ENCODE measurements at places on chromosomes 1 and 21.

GRCh38 chr1:84078108-84078841 is 65.8 kb upstream of the PRKACB start:
- H3K4me3 ChIP-seq, result peak overlapping the region; percentile 80
- peaks cover 2% of the 10 kb centered on the region for H3K4me1 ChIP-seq
- DNase-seq, result peak; percentile 23
- peak overlapping the region; percentile 89 for H3K27ac ChIP-seq
- H3K36me3 ChIP-seq, result no peaks in the 10 kb centered on the region
- no peaks in the 10 kb centered on the region for H3K27me3 ChIP-seq

GRCh38 chr1:15080328-15081007 is 73.1 kb upstream of the TMEM51 start:
- no peak for DNase-seq
- no peak overlapping the region for H3K27ac ChIP-seq
- no peaks in the 10 kb centered on the region for H3K27me3 ChIP-seq
- H3K4me3 ChIP-seq, result no peak overlapping the region

GRCh38 chr1:35452106-35452774 is 105.0 kb downstream of the KIAA0319L start:
- no peak overlapping the region for H3K27ac ChIP-seq
- H3K36me3 ChIP-seq, result peaks cover 86% of the 10 kb centered on the region
- H3K4me3 ChIP-seq, result no peak overlapping the region

GRCh38 chr21:44418108-44418875 is 37.0 kb upstream of the LRRC3 start:
- H3K27ac ChIP-seq, result no peak overlapping the region
- no peak overlapping the region for H3K4me3 ChIP-seq
- H3K4me1 ChIP-seq, result no peaks in the 10 kb centered on the region

DNA sequence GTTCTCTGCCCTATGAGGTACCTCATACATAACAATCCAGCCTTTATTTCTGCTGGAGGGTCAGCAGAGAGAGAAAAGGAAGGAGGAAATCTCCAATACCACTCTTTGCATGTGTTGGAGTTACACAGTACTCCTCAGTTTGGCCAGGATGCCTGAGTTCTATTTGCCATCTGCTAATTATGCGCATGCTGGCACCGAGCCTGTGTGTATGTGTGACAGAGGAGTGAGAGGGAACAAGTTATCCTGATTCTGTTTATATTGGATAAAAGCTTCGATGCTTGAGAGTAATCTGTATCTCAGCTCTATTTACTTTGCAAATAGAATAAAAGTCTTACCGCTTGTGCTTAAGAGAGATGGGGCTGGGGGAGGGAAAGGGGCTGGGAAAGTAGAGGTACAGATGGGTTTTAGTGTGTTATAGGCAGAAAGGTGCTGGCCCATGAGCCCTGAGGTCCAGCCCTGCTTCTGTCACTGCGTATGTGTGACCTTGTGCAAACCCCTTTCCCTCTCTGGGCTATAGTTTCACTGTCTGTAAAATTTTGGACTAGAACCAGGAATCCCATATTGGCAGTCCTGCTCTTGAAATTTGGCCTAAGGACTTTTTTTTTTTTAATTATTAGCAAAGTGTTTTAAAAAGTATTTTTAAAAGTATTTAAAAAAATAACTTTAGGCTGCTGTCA is 54.5 kb upstream of the PLXNA2 start:
- no peaks in the 10 kb centered on the region for H3K36me3 ChIP-seq
- H3K4me1 ChIP-seq, result no peaks in the 10 kb centered on the region
- H3K27me3 ChIP-seq, result peaks cover 23% of the 10 kb centered on the region
- no peak for DNase-seq

DNA sequence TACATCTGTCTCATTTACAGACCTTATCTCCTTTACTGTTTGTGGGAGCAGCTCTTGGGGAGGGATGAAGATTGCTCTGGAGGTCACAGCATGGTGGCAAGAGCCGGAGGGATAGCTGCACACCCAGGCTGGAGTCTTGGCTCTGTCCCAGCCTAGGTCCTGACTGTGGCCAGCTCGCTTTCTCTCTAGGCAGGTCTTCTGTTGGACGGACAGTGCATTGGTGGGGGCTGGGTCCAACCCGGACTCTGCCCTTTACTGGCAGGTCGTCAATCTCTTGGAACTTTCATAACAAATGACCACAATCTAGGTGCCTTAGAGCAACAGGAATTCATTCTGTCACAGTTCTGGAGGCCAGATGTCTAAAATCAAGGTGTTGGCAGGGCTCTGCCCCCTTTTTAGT is 319.8 kb upstream of the C1orf174 start:
- H3K27ac ChIP-seq, result no peak overlapping the region
- H3K4me1 ChIP-seq, result no peaks in the 10 kb centered on the region
- H3K4me3 ChIP-seq, result no peak overlapping the region
- no peaks in the 10 kb centered on the region for H3K27me3 ChIP-seq

DNA sequence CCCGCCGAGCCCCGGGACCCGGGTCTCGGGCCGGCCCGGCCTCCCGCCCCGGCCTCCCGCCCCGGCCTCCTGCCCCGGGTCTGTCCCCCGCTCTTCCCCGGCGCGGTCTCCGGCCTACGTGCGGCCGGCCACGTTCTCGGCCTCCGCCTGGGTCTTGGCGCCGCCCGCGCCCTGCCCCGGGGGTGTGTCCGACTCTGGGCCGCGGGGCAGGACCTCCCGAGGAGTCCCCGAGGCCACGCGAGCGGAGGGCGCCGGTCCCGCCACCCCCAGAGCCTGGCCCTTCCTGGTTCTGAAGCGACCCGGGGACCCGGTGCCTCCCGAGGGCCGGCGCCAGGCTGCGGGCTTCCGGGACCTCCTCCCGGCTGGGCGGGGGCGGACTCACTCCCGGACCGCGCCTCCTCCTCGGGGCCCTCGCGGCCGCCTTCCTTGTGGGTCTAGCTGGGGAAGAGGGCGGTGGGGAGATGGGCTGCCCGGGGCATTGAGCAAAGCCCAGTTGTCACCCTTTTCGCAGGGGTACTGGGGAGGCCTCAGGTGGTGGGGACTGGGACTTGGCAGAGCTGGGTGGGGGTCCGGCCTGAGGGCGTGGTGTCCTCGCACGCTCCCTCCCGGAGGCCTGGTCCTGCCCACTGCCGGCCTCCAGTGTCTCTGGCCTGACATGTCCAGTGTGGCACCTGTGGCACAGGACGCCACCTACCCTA is 558 bp downstream of the PFKL start:
- peak overlapping the region; percentile 75 for H3K4me3 ChIP-seq
- no peaks in the 10 kb centered on the region for H3K36me3 ChIP-seq
- H3K4me1 ChIP-seq, result peaks cover 45% of the 10 kb centered on the region
- no peaks in the 10 kb centered on the region for H3K27me3 ChIP-seq
- DNase-seq, result peak; percentile 83

DNA sequence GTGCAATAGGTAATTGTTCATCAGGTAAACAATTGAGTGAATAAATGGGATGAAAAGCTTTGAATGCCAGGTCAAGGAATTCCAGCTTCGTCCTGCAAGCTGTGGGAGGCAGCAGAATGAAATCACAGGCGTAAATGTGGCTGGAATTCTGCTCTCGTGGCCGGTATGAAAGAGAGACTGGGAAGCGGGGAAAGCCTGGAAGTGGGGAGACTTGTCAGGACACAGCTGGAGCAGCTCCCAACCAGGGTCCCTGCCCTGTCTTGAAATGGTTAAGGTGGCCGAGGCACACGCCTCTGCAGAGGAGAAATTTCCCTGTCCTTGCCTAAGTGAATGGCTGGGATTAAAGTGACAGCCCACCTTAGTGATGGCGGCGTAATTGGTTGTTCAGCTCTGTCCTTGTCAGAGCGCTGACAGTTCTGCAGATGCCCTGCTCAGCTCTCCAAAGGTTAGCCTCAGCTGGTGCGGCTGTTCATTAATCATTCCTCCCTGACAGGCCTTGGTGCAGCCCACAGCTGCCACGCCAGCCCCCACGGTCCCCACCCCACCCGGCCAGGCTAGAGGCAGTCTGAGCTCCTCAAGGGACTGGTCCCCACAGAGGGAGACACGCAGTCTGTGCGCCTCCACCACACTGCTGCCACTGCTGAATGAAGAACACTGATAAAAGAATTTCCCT is 398.3 kb upstream of the POU3F1 start:
- no peak overlapping the region for H3K27ac ChIP-seq
- H3K27me3 ChIP-seq, result peaks cover 10% of the 10 kb centered on the region
- DNase-seq, result no peak
- H3K4me3 ChIP-seq, result no peak overlapping the region
- H3K4me1 ChIP-seq, result no peaks in the 10 kb centered on the region

DNA sequence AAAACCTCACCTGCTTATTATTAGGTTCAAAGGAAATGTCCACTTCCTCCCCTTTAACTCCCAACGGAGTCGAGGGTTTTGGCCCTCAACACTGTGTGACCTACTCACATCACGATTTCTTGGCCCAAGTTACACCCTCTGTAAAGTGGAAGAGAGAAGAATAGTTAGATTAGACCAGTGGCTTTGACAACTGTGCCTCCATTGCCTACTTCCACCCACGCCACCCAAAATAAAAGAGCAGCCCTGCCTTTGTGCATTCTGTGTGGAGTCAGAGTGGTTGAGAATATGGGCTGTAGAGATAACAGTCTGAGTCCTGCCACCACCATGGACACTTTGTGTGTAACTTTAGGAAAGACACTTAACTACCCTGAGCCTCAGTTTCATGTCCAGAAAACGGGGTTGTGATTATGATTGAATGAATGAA is 4.1 kb upstream of the HDGF start:
- H3K4me3 ChIP-seq, result no peak overlapping the region
- peaks cover 2% of the 10 kb centered on the region for H3K36me3 ChIP-seq
- peaks cover 9% of the 10 kb centered on the region for H3K4me1 ChIP-seq
- H3K27ac ChIP-seq, result no peak overlapping the region
- DNase-seq, result no peak
- H3K27me3 ChIP-seq, result no peaks in the 10 kb centered on the region

DNA sequence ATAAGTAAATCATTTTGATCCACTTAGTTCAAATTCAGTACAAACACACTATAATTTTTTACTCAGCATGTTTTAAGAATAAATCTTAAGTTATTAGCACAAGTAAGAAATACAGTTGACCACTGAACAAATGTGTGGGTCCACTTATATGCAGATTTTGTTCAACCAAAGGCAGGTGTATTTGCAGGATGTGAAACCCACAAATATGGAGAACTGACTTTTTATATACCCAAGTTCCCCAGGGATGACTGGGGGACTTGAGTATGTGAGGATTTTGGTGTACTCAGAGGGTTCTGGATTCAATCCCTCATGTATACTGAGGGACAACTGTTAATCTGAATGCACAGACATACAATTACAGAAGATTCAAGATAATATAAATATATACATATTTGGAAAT is 25.7 kb upstream of the ERICH3 start:
- no peaks in the 10 kb centered on the region for H3K4me1 ChIP-seq
- no peak for DNase-seq
- H3K27ac ChIP-seq, result no peak overlapping the region
- no peak overlapping the region for H3K4me3 ChIP-seq
- peaks cover 8% of the 10 kb centered on the region for H3K36me3 ChIP-seq
- no peaks in the 10 kb centered on the region for H3K27me3 ChIP-seq

GRCh38 chr1:151277249-151277648 is 4.8 kb upstream of the ZNF687 start:
- no peaks in the 10 kb centered on the region for H3K27me3 ChIP-seq
- no peaks in the 10 kb centered on the region for H3K36me3 ChIP-seq
- H3K4me3 ChIP-seq, result no peak overlapping the region
- DNase-seq, result no peak
- peaks cover 4% of the 10 kb centered on the region for H3K4me1 ChIP-seq
- no peak overlapping the region for H3K27ac ChIP-seq

DNA sequence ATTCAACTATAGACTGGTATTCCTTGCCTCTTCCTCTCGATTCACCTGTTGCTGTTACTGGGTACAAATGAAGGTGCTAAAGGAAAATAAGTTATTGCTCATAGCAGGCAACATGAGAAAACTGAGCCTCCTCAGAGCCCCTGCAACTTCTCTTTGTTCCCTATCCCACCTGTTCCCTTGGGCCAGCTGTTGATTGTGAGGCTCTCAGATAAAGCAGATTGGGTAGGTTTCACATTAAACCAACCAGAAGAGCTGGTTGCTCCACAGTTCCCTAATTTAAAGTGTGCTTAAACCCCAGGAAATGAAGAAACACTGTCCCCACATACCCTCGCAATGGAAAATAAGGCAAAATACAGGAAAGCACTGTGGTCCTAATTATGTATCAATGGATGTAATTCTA is 4.8 kb downstream of the DEDD start:
- H3K27ac ChIP-seq, result no peak overlapping the region
- no peak for DNase-seq
- peaks cover 5% of the 10 kb centered on the region for H3K4me1 ChIP-seq
- H3K27me3 ChIP-seq, result no peaks in the 10 kb centered on the region
- no peak overlapping the region for H3K4me3 ChIP-seq

GRCh38 chr1:157439302-157439954 is 112.9 kb downstream of the FCRL5 start:
- H3K4me3 ChIP-seq, result no peak overlapping the region
- H3K36me3 ChIP-seq, result no peaks in the 10 kb centered on the region
- DNase-seq, result peak; percentile 52
- peak overlapping the region; percentile 15 for H3K27ac ChIP-seq
- H3K27me3 ChIP-seq, result no peaks in the 10 kb centered on the region

DNA sequence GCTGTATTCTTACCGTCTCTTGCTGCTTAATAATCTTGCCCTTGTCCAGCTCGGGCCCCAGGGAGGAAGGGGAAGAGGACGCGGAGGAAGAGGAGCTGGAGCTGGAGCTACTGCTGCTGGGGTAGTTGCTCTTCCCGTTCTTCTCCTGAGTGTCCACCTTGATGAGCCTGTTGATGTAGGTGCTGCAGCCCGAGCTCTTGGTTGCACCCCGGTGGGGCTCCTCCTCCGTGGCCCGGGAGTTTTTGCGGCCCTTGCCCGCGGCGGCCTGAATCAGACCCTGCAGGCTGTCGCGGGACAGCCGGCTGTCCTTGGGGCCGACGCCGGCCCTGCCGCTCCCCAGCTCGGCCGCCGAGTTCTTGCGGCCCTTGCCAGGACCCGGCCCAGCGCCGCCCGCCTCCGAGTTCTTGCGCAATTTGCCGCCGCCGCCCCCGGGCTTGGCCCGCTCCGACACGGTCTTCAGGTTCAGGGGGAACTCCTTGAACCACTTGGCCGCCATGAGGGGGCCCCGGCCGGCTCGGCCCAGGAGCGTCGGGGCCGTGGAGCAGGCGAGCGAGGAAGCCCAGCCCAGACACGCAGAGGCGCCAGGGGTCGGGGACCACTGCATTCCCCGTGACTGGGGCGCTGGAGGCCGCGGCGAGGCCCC is 475 bp upstream of the TDRD10 start:
- peak overlapping the region; percentile 18 for H3K4me3 ChIP-seq
- no peaks in the 10 kb centered on the region for H3K36me3 ChIP-seq
- H3K27me3 ChIP-seq, result peaks cover 66% of the 10 kb centered on the region
- peak; percentile 18 for DNase-seq
